ENCODE measurements at places on chromosomes 13 and 19.

GRCh38 chr19:51203916-51204315 lies 21.0 kb upstream of the CD33 start:
- no peak for DNase-seq

DNA sequence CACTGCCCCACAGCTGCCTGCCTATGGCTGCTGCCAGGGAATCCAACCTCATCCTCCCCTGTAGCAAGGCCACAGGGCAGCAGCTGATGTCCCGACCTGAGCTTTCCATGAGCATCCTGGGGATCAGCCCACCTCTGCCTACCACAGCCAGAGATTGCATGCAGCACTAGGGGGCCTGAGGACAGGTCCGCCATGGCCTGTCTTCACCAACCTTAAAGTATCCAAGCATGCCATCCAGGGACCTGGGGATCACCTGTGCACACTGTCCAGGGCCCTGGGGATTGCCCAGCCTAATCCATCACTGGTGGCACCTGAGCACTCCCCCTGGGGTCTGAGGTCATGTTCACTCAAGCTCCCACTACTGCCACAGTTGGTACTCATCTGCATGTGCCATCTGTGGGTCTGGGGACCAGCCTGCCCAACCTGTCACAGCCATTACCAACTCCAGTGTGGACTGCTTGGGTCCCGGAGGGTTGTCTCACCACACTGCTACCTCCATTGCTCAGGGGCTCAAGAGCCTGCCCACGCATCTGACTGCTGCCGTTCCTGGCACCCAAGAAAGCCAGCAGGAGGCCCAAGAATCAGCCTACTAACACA lies 53.0 kb downstream of the KCTD15 start:
- no peak for DNase-seq

DNA sequence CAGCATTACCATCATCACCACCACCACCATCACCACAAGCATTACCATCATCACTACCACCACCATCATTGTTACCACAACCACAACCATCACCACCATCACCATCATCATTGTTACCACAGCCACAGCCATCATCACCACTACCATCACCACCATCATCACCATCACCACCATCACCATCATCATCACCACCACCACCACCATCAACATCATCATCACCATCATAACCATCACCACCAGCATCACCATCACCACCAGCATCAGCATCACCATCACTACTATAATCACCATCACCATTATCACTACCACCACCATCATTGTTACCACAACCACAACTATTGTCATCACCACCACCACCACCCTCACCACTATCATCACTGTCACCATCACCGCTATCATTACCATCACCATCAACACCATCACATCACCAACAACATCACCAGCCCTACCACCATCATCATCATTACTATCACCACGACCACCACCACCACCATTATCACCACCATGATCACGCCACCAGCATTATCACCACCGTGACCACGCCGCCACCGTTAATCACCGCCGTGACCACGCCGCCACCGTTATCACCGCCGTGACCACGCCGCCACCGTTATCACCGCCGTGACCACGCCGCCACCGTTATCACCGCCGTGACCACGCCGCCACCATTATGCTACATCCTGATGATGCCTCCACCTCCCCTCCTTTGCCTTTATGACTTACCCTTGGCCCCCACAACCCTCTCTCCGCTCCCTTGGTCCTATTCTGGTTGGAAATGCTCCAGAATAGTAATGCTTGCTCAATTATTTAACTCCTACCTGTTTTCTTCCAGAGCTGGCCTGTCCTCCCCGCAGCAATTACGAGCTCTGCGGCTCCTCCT lies 10.0 kb upstream of the FXYD3 start:
- no peak for DNase-seq

DNA sequence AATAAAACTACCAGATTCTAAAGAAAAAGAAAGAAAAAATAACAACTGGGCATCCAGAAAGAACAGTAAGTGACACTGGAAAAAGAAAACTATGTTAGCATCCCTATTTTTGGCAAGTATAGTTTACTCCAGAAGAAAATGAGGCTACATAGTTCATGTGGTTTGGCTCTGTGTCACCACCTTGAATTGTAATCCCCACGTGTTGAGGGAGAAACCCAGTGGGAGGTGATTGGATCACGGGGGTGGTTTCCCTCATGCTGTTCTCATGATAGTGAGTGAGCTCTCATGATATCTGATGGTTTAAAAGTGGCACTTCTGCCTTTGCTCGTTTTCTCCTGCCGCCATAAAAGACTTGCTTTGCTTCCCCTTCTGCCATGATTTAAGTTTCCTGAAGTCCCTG lies 76.9 kb downstream of the ITGBL1 start:
- no peak for DNase-seq

DNA sequence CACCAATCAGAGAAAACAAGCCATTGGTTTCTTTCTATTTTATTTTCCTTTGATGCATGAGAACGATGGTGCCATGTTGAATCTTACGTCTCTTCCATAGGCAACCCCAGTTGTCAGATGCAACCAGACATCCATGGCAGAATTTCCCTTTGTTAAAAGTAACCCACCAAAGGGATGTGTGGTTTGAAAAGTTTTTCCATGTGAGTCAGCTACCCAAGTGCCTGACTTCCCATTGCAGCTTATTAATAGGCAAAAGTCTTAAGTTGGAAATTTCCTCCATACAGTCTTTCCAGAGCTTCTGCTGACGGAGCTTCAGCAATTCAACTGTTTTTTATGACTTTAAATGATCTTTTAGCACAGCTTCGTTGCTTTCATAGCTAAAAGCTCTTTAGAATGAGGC lies 73.8 kb upstream of the FAM216B start:
- no peak for DNase-seq

- DNase-seq, result no peak
Observed at GRCh38 chr19:42286349-42287016, 15.4 kb upstream of the PRR19 start.

DNA sequence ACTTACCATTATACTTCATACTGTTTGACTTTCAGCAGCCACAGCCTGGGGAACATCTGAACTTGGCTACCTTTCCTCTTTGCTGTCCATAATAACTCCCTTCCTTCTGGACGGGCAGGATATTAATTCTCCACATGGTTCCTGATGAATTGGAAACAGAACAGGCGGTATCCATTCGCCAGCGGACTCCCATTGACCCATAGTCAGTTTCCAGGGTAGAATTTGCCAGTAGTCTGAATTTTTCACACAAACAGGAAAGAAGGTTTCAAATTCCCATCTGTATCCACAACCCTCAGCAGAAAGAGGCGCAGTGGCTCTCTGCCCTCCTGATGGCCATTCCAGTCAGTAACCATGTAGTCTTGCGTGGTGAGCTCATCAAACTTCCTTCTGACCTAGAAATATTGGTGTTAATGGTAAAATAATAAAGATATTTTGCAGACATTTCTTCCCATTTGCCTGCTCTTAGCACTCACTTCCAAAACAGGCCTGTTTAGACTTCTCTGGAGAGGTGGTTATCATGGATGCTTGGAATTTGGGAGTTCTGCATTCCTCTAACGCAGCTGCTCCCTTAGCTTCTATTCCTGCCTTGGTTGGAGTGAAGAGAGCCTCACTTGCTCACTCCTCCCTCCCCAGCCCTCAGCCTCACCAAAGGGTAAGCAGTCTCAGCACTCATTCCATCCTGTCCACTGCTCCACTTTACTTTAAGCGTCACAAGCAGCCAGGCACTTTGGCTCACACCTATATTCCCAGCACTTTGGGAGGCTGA lies 75.0 kb upstream of the OXGR1 start:
- no peak for DNase-seq

DNA sequence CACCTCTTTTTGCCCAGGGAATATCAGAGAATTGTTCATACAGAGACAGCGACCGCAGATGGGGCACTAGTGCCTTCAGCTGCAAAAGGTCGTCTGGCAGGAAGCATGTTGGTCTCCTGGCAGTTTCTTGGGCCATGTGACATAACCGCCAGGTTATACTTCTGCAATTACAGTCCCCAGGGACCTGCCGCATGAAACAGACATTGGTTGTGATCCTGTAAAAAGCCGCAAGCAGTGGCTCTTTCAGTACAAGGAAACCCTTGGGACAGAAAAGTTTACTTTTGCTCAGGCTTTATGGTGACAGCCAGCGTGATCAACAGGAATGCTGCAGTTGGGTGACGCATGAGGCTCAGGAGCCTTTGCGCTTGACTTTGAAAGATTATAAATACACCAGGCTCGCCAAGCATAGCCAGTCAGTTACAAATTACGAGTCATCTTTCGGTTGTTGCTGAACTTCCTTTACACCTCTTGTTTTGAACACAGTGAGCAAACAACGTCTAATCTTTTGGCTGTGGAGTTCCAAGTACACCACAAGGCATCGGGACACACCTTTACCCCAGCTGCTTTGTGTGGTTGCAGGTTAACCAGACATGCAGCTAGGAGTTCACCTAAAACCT lies 50.5 kb upstream of the UBE2L5 start:
- no peak for DNase-seq

DNA sequence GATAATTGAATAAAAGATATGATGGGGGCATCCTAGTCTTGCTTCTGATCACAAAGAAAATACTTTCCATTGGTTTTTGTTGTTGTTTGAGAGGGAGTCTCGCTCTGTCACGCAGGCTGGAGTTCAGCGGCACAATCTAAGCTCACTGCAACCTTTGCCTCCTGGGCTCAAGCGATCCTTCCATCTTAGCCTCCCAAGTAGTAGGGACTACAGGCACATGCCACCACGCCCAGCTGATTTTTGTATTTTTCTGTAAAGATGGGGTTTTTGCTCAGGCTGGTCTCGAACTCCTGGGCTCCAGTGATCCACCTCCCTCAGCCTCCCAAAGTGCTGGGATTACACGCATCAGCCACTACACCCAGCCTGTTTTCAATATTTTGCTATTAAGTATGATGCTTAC lies 17.1 kb upstream of the PSMC4 start:
- no peak for DNase-seq

DNA sequence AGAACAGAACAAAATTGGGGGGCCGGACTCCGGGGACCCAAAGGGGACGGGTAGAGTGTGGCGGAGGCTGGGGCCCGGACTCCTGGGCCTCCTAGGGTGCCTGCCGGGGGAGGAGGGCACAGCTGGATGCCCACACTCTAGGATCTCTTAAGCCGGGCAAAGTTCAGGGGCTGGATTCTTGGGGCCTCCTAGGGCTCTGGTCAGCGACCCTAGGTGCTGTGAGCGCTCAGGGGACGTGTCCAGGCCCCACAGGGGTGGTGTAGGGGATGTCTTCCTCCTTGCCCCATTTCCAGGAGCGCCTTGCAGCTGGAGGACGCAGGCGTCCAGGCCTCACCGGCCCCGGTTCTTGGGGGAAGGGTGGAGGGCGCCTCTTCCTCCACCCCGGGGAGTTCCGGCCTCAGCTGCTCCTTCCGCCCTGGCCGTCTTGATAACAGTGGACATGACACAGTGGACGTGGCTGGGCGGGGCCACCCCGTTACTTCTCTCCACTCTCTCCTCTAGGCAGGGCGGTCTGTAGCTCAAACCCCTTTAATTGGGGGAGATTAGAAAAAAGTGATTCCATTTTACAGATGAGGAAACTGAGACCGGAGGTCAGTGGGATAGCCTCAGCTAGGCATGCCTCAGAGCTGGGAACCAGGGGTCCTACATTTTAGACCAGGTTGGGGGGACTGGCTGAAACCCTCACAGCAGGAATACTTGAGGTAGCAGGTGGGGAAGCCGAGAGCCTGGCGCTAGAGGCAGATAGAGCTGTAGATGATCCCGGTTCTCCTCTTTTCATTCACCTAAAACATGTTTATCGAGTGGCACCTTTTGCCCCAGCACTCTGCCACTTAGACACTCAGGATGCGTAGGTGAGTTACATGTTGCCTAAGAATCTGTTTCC lies 705 bp downstream of the STXBP2 start:
- no peak for DNase-seq

DNA sequence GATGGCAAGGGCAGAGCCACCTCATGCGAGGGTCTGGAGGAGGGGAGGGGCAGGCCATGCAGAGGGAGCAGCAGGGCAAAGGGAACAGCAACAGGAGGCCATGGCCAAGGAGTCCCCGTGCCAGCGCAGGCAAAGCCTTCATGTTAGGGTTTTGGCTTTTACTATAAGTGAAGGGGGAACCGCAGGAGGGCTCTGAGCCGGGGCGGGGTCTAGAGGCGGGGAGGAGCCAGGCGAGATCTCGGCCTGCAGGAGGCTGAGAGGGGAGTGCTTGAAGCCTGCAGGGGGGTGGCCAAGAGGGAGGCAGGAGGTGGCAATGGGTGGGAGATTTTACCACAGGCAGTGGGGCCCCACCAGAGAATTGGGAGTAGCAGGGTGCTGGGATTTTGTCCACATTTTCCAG lies 6.3 kb downstream of the ARHGAP33 start:
- DNase-seq, result no peak

- DNase-seq, result no peak
Observed at GRCh38 chr19:5089283-5089682, 120.4 kb downstream of the KDM4B start.

GRCh38 chr13:34020388-34020787 lies 202.4 kb downstream of the RFC3 start:
- no peak for DNase-seq

DNA sequence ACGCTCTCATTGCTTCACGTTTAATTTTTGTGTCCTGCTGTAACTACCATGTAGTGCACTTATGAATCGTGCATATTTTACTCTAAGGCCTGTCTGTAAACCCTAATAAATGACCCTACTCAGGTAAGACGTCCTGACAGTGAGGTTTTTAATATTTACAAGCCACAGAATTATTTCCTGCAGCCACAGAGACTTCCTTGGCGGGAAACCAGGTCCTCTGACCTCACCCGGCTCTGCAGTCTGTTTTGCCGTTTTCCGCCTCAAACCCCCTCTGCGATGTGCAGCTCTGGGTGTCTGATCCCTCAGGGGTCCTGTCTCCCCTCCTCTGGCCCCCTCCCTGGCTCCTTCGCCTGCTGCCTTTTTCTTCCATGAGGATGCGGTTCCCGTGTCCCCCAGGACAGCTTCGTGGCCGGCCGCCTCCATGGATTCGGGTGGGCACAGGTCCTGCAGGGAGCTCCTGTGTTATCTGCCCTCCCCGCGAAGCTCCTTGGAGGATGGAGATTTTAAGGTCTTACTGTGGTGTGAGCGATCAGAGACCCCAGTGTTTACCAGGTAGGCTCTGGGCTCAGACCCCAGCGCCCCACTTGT lies 66.3 kb downstream of the MCF2L start:
- DNase-seq, result no peak

GRCh38 chr19:35030257-35031071 lies at the start of gene SCN1B:
Gene SCN1B, plus strand, starts transcription at chr19:35030470. Its CDS starts 351 bp downstream, at chr19:35030821.
- peak; percentile 30 for DNase-seq

DNA sequence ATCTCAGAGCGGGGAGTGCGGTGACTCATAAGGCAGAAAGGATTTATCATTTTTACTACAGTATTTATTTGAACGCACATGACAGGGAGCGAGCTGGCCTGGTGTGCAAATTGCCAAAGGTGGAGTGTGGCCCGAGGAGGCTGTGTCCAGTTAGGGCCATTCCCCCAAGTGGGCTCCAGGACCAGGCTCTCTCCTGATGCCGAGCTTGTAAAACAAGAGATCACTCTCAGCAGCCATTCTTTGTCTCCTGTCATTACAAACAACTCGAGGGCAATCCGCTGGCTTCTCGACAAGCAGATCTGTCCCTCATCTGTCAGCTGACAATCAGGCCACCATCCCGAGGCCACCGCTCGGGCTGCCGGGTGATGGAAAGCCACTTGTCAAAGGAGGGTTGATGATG lies 418.9 kb downstream of the ZNF536 start:
- DNase-seq, result no peak

Measured in GOT3 (cell line).